ENCODE measurements at places on chromosomes 3 and 15.

GRCh38 chr3:141191097-141191749 is 40.4 kb upstream of the PXYLP1 start:
- DNase-seq, result peak; percentile 41

DNA sequence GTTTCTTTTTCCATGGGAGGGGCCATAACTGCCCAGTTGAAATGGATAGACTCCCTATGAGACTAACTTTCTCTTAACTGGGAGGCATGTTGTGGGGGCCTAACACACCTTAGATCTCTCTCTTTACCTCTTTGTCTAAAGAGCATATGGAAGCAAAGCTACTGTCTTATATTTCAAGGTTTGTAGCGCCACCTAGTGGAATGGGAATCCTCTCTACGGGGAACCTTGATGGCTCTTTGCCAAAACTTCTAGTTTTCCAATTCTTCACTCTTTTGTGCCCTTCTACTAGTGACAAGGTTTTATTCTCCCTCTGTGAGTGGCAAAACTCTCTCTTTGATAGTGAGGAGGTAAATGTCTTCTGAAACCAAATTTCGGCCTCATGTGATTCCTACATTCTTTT is 1030.4 kb upstream of the CADM2 start:
- peak; percentile 23 for DNase-seq

DNA sequence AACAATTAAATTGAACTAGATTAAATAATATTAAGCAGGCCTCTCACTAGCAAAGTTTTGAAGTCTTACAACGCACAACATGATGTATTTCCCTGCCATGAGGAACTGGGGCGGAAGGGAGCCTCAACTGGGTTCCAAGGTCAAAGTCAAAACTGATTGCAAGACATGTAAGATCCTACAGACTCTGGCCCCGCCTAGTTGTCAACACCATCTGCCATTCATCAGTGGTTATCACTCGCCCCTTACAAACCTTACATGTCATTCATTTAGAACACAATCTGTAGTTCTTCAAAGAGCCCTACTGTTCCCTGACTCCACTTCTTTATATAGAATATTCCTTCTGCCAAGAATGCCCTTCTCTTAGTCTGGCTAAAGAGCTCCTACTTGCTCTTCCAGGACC is 10.0 kb downstream of the ATP13A3 start:
- DNase-seq, result no peak

DNA sequence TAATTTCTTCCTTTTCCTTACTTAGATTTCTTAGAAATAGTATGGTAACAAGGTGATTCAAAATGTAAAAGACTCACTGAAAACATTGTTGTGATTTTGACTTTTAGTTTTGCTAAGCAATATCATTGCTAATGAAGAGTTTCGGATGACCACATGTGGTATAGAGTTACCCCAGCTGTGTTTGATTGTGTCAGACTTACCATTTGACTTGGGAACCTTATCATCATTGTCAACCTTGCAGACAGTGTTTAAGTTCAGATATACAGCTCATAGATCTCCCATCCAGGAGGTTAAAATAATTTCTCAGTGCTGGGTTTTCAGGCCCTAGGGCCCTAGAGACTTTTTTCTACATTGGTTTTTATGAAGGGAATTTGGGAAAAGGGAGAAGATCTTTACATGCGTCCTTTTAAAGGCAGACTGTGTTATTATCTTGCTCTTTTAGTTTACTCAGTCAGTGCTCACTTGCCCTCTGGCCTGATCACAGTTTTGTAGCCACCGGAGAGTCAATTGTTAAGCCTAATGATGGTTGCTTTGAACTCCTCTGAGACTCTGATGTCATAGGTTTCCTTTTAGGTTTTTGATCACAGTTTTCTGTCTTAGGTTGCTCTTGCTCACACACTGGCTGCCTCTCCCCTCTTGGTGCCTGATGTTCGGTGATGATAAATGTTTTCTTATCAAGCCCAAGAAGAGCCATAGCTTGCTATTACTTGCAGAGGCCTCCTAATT is 133.5 kb upstream of the ZPLD1 start:
- no peak for DNase-seq

- DNase-seq, result no peak
Observed at GRCh38 chr3:126442094-126442855, 33.4 kb downstream of the ZXDC start.

GRCh38 chr3:144822671-144823070 is 851.0 kb downstream of the DIPK2A start:
- no peak for DNase-seq

- no peak for DNase-seq
Observed at GRCh38 chr3:94082391-94082937, 19.6 kb downstream of the NSUN3 start.

All from HT1080 (cell line).